ENCODE measurements at places on chromosomes 3 and 15.

DNA sequence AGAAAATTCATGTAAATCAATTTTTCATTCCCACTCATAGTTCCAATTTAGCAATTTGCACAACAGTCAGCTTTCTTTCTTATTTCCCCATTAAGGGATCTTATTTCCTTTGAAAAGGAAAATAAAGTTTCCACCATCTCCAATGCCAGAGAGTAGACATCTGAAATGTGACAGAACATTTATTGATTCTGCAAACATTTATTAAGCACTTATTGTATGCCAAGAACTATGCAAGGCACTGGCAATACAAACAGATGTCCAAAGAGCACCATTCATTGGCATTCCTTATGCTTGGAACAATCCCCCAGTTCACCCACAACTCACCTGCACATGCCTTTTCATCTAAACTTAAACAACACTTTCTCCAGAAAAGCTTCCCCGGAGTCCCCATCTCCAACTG, 2.5 kb upstream of the TFDP2 start:
- DNase-seq: no peak

- DNase-seq: peak; percentile 36
These were observed 14.1 kb upstream of the CXCR6 start for GRCh38 chr3:45929042-45929679.

- DNase-seq: no peak
These were observed 360.9 kb upstream of the TRIM42 start for GRCh38 chr3:140316868-140317400.

GRCh38 chr3:31124373-31124772, 229.9 kb upstream of the GADL1 start:
- DNase-seq: no peak

GRCh38 chr15:57354436-57355123, 21.7 kb upstream of the CGNL1 start:
- DNase-seq: no peak

- DNase-seq: no peak
These were observed 42.1 kb upstream of the SLC6A6 start for GRCh38 chr3:14360123-14360881.

DNA sequence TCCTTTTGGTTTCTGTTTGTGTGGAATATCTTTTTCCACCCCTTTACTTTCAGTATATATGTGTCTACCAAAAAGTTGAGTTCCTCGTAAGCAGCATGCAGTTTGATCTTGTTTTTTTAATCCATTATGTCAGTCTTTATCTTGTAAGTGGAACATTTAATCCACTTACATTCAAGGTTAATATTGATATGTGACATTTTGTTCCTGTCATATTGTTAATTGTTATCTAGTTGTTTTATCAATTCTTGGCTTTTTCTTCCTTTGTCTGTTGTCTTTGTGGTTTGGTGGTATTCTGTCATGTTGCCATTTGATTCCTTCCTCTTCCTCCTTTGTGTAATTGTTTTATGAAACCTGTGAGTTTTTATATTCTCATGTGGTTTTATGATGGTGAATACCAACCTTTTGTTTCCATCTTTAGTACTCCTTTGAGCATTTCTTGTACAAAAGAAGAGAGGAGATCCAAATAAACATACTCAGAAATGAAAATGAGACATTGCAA, 43.4 kb upstream of the XCR1 start:
- DNase-seq: no peak

DNA sequence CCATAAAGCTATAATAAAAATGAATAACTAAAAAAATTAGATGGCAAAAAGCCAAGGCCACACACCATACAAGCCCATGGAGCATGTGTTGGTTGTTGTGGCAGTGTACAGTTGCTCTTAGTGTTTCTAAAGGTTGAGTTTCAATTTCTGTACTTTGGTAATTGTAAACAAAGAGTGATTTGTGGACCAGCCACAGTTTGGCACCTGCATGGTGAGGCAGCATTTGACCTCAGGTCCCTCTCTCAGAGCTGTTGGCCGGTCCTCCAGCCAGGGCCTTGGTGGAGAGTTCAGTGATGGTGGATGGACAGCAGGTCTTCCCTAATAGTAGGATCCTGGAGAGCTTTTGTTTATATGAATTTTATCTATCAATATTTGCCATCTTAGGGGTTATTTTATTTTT, 5.6 kb downstream of the ACAD9 start:
- DNase-seq: no peak
